Natural killer cell treated with Interleukin-12 subunit alpha and Interleukin-12 subunit beta and Interleukin-15 and Interleukin-18, amount 100 ng/mL, for 72 hours (primary cell): ENCODE measurements at places on chromosomes 2 and 18. TPM values are rescaled to one million over a fixed set of nuclear protein-coding genes. Genes with fewer than 3 reads are reported as not detected.

Gene UGT1A8
- not detected for total RNA-seq

GRCh38 chr2:217900010-217900779 is 102.6 kb downstream of the TNS1 start:
- DNase-seq, result no peak

GRCh38 chr18:45670281-45670962 is 53.6 kb upstream of the SLC14A1 start:
- DNase-seq, result no peak

DNA sequence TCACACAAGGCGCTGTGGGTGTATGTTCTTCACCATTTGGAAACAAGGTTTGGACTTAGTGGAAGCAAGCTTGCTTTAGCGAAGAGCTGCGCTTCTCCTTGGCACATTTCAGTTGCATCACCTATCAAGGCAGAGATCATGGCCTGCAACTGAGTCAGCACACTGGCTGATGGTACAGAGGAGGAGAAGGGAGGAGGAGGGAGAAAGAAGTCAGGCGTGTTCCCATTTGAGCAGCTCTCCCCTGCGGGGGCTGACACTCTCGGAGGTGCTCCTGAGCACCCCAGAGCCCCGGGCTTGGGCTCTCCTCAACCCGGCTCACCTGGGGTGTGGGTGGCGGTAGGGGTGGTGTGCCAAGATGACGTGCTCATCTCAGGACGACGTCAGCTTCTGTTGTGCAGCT is 6.0 kb upstream of the SERPINB5 start:
- no peak for DNase-seq

DNA sequence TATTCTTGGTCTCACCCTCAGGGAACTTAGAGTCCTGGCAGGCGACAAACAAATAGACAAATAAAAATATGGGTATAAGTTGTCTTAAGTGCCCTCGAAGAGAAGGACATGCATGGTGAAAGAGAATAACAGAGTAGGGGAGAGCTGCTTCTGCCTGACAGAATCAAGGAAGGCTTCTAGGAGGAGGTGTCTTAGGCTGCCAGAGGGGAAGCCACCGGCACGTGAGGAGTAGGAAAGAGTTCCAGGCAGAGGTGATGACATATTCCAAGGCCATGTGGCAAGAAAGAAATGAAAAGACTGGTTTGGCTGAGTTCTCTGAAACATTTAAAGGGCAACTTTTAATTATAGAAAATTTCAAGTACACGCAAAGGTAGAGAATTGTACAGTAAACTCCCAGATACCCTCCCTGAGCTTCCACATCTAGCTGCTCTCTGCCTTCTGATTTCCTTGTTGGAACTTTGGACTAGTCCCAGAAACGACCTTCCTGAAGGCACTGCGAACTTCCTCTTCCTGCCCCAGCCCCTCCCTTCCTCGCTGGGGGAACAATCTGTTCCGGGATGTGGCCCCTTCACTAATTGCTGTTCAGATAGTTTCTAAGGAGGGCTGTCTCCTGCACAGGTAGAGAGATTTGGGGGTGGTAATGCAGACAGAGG is 91.7 kb downstream of the DYSF start:
- peak; percentile 60 for DNase-seq

Gene POTEI
- total RNA-seq, result not detected

DNA sequence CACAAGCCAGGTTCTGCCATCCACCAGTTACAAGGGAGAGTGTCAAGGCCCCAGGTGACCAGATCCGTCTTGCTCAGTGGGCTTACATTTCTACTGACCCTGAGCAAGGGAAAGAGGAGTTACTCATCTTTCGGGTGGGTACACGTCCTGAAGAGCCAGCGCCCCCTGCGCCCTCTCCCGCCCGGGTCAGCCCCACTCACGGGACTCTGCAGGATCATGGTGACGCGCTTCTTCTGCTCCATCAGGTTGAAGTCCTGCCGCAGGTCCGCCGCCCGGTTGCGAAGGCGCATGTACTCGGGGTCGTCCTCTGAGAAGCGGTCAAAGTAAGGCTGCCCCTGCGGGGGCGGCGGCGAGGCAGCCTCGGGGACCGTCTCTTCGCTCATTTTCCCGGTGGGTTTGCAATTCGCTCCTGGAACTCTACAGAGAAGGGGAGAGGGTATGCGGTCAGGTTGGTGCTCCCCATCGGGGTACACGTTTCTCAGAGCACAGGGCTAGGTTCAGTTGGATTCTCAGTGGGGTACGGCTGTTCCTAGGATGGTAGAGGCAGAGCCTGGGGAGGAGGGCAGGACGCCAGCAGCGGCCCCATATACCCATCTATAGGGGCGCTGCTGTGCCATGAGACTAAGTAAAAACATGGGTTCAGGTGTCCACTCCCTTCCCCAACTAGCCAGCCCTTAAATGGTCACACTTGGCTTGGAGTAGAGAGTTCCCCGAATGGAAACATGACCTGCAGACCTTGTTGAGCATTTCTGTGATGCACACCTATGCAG is 61.8 kb downstream of the ADD2 start:
- no peak for DNase-seq

GRCh38 chr2:66301022-66301766 is 133.7 kb upstream of the MEIS1 start:
- no peak for DNase-seq

GRCh38 chr18:3367491-3368091 is 82.4 kb upstream of the TGIF1 start:
- no peak for DNase-seq

DNA sequence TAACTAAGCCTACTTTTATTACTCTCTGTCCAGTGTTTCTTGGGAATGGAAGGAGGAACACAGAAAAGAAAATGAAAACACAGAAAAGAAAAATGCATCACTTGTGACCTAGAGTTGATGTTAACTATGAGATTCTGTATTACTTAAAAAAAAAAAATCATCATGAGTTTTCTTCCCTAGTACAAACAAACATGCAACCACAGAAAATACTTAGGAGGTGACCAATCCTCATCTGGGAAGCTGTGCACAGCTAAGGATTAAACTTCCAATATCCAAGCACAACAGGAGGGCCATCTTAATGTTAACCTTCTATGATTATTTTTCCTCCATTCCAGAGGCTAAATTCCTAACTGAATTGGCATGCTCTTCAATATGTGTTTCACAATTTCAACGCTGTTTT is 1140.4 kb downstream of the LRP1B start:
- no peak for DNase-seq

Gene TXNDC9
- 40.1 TPM for total RNA-seq

DNA sequence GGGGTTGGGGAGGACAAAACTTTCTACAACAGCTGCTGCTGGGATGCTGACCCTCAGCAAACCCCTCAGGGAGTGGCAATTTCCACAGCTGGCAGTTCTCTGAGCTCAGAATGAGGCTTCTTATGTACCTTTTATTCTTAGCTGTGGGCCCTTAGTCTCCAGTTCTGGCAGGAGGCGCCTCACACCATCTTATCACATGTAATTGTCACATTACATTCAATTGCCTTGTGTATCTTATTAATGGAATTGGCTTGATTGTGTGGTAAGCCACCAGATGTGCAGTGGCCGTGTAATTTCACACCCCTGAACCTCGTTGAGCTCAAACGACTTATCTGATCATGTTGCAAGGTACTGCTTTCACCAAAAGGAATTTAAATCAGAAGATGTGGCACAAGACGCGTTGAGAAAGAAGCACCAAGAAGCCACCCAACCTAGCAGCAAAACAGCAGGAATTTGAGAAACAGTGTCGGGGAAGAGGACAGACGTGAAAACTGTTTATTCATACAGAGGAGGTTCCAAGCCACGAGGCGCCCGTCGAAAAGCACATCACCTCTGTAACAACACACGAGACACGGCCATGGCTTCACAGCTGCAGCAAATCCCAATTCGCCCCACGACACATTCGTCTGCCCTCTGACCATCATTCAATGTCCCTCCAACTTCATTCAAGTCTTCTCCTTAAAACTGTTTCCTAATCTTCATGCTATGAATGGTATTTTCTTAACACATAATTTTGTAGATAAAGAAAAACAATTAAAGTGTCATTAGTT is 53.6 kb upstream of the LPIN2 start:
- DNase-seq, result no peak

Gene FKBP1B
- total RNA-seq, result 1.6 TPM

DNA sequence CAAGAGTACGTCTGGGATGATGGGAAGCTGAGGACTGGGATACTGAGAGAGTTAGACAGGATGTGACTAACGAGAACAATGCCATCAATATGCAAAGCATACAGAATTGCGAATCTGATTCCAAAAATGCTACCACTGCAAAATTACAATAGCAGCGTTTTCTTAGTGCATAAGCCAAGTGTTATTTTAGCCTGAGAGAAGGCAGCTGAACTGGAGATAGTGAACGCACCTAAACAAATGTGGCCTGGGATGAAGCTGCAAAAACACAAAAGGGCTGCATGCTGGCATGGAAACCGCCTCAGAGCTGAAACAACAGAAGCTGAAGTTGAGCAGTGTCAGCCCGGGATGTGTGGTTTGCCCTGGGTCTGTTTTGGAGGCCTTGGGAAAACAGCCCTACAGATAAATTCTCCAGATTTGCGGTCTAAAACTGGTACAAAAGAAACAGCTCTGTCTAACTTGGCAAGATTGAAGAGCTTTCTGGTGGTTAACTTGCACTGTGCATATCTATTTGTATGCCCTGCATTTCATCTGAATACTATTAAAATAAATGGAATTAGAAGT is 45.5 kb downstream of the LYPD6 start:
- no peak for DNase-seq

GRCh38 chr18:59249199-59249774 is 24.0 kb downstream of the RAX start:
- no peak for DNase-seq

Gene CDK5R2
- total RNA-seq, result not detected

Gene RPRM
- not detected for total RNA-seq

DNA sequence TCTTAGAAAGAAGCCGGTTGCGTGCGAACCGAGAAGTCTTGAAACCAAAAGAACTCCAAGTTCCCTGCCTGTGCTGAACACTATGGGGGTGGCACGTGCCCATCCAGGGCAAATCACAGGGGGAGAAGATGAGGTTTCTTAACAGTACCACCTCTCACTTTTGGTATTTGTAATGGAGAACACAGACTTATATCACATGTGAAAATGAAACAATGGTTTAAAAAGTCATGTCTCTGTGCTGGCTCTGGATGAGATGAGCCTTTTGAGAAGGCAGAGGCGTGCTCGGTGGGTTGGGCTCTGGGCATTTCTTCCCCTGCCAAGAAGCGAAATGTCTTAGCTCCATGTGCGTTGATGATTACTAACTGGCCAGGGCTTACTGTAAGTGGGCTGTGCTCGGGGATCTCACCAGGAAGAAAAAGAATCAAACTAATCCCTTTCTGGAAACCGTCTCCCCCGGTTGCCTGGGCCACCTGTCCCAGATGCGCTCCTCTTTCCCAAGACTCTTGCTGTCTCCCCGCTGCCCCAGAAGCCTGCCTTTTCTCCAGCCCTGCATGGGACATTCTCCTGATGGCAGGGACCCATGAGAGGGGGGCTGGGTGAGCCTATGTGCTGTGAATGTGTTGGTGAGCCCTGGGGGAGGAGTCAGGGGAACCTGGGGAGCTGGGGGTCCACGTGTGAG is 252.9 kb downstream of the PRKCE start:
- no peak for DNase-seq

Gene GLI2
- not detected for total RNA-seq

DNA sequence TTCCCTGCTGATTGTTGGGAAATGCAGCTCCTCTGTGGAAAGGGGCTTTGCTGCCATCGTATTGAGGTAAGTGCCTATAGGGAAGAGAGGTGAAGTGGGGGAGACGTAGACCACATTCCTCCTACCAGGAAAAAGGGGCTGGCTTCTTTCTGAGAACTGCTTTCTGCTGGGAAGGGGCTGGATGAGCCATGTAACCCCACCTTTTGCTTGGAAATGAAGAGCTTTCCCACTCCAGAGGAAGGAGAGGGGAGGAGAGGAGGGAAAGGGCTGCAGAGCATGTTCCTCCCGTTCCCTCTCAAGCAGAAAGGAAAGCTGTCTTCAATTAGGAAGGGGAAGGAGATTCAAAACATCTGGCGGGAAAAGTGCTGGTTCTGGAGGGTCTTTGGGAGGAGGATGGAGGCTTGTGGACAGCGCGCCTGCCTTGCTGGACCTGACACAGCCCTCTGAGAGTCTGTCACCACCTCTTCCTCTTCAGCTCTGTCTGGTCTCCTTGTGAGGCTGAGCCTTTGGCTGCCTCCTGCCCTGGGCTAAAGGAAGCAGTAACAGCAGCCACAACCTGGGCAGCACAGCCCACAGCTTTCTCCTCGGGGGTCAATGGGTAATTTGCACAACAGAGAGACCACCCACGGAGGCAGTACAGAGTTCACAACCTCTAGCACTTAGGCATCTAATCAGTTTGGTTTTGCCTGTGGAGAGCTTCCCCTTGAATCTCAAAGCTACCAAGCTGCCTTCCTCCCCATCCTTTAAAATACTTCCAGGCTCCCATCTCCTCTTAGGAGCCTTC is 410.0 kb upstream of the TNP1 start:
- no peak for DNase-seq

DNA sequence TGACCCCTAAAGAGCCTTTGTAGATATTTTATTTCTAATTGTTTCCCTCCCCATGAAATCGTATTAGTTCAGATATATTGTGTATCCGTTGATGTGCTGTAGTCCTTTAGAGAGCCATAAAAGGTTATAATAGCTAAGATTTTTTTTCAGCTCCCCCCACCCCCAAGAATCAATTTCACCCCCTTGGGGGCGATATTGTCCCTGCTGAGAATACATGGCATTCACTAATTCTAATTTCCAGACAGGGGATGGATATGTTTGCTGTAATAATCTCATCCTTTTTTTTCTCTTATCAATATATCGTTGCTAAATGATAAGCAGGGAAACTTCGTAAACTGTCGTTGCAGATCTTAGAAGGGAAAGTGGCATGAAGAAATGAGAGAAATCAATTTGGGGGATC is 530.7 kb downstream of the TMEM182 start:
- DNase-seq, result no peak

GRCh38 chr2:168685600-168686451 is 116.6 kb upstream of the NOSTRIN start:
- no peak for DNase-seq

GRCh38 chr18:42392416-42392815 is 437.4 kb downstream of the PIK3C3 start:
- no peak for DNase-seq

Gene RAX
- not detected for total RNA-seq

DNA sequence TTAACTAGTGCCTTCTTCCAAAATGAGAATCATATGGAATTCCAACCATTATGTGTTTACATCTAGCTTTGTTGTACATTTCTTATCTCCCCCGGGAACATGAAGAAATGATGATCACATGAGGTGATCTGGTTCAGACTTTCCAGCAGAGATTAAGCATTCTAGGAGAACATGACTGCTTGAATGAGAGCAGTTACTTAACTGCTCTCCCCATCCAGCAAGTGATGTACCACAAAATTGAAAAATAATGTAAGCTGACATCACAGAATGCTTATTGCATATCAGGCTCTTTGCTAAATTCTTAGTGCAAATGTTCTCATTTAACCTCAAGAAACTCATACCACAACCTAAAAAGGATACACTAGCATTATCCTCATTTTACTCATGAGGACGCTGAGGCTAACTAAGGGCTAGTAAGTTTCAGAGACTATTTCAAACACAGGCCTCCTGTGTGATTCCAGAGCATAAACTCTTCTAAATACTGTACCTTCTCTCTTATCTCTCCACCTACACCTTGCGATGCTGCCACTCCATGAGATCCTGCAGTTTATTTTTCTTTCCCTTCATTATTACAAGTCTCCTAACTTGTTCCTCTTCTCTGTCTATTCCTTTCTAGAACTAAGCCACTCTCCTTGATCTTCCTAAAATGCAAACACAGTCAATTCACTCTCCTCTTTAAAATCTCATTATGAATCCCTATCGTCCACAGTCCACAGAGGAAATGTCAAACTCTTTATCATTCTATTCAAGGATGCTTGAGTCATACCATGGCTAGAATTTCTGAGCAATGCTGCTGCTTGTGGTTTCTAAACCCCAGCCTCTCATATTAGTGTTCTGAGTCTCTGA is 1224.8 kb upstream of the ZEB2 start:
- DNase-seq, result no peak

GRCh38 chr2:7392076-7392787 is 475.0 kb downstream of the RNF144A start:
- no peak for DNase-seq
